IMR-90 (cell line): ENCODE measurements at places on chromosomes 6 and 20. TPM values are rescaled to one million over a fixed set of nuclear protein-coding genes. Genes with fewer than 3 reads are reported as not detected.

- no peak for DNase-seq
Measured at GRCh38 chr6:46368169-46368536, 123.1 kb downstream of the RCAN2 start.

DNA sequence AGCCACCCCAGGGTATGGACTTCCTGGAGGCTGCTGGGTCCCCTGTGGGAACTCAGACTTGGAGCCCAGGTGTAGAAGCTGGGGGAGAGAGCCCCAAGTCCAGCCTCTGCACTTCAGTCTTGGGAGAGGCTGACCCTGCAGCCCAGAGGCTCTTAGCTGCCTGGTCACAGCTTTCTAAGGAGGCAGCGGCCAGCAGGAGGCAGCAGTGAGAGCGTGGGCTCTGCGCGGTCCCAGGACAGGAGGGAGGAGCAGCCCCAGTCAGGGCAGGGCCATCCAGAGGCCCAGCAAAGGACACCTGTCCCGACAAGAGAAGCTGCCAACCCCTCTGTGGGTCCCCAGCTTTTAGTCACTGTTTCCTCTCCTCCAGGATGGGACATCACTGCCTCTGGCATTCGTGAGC, 9.4 kb downstream of the TREML2 start:
- DNase-seq, result no peak

DNA sequence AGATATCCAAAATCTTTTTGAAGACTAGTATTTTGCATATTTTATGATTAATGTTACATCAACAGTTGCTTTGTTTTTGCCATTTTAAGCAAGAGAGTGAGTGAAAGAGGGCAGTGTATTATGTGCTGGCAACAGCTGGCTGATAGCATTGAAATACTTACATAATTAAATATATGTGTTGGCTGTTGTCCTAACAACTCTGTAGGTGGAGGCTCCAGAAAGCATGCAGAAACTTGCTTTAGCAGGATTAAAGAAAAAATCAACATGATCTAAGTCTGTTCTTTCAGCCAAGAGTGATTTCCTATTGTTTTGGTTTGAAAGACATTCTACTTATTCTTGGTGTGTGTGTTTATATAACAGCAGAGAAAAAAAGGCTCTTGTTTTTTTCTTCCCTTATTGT, 127.5 kb downstream of the CDKAL1 start:
- DNase-seq, result peak; percentile 50

DNA sequence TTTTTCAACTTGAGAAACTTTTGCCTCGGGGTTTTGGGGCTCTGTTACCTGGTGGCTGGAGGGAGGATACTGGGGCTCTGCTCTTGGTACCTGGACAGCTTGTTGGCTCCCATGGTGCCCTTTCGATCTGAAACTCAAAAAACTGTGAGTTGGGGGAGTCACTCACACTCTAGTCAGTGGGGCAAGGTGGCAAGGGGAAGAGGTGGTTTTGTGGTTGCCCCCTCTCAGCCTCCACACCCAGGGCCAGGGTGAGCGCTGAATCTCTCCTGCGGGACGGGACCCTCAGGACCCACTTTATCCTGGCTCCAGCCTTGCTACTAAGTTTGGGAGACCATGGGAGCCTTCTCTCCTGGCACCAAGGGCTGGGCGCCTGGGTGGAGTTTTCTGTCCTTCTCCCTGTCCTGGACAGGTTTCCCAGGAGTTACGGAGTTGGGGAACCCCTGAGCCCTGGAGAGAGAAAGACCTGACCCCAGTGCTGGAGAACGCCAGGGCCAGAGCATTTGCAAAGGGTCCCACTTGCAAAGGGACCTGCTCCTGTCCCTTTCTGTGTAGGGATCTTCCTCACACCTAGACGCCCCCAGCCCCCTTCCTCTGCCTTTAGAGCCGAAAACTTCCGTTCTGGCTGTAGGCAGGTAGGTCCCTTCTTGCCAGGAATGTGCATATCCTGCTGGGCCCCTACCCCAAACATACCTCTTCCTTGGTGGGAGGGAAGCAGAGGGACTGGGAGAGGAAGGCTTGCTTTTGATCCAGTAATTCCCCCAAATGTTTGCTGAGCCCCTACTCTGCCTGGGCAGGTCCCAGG, 2.9 kb downstream of the FOXP4 start:
- DNase-seq, result no peak

DNA sequence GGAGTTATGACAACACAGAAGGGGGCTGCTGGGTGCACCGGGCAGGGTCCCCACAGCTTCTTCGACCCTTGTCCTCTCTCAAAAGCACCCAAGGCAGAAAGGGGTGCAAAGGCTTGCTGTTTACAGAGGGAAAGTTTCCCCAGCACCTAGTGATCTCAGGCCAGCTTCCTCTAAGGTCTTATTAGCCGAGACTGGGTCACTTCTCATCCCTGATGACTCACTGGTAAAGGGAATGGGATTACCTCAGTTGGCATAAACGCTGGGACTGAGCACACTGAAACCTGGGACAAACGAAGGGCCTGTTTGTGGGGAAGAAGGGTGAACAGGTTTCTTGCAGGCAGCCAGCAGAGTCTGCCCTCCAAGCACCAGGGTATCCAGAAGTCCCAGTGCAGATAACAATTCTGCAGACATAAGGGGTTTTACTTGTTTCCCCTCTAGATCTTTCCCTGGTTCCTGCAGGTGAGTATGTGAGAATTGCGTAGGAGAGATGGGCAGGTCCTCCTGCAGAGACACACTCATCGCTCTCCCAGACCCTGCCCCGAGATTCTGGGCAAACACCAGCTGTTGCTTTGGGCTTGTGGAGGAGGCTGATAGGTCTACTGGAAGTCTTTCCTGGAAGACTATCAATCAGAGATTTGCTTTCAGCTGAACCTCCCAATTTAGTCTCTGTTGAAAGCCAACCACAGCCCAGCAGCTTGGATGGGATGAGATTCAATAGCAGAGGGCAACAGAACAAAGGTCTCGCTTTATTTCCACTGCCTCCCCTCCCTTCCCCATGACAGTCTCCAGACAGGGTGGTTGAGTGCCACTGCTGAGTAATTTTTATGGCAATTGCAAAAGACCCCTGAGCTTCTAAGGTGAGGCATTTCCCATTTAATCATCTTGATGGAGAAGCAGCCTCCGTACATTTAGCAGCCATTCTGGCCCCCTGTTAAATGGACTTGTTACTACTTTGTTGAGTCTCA, 25.7 kb downstream of the KCNG1 start:
- peak; percentile 75 for DNase-seq

The CUL9 gene
- 19.1 and 19.5 TPM in 2 replicates for polyA plus RNA-seq
